ENCODE measurements at places on chromosomes 13 and 19.

- no peak for DNase-seq
Observed at GRCh38 chr13:80481588-80481987, 140.7 kb upstream of the SPRY2 start.

GRCh38 chr13:97015661-97016350 is 21.5 kb upstream of the OXGR1 start:
- DNase-seq = no peak

- no peak for DNase-seq
Observed at GRCh38 chr13:100158569-100158968, 69.7 kb downstream of the PCCA start.

- DNase-seq = no peak
Observed at GRCh38 chr19:9427941-9428340, 7.4 kb downstream of the ZNF266 start.

DNA sequence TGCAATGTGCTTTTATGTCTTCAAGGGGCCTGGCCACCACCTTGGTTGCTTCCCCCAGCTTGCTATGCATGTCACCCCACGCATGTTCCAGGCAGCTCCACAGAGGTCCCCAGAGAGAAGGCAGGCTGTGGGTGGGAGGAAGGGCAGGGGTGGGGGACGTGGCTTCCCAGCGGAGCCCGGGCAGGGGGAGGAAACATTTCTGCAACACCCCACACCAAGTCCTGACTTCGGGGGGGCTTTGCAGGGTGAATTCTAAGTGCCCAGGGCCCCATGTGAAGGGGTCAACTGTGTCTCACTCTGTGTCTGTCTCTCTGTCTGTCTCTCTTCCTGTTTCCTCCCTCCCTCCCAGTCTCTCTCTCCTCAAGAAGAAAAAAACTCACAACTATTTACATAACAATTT is 39.6 kb downstream of the LTBP4 start:
- no peak for DNase-seq

DNA sequence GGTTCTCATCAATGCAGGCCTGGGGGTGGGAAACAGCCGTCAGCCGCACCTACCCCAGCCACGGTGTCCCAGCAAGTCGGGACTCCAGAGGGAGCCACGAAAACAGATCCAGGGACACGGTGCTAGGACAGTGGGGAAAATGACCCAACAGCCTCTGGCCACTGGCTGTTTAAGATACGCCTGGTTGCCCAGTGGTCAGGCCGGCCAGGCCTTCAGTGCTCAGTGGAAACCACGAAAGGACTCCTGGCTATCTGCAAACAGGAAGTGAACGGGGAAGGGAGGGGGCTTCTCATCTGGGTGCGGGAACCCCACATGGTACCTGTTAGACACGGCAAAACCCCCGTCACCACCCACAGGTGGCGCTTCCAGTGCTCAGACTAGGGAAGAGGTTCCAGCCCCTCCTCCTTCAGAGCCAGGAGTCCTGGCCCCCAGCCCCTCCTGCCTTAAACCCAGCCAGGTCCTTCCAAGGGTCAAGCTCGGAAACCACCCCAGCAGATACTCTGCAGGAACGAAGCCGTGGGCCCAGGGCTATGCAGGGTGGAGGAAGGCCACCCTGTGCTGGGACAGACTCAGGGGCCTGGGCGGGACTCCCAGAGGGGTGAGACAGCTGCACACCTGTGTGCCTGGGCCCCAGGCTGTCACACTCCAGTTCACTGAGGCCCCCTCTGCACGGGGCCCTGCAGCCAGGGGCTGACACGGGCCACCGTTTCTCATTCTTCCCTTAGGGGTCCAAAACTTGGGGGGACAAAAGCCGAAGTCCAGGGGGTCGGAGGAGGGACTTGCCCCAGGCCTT is 4.5 kb downstream of the PPP1R12C start:
- DNase-seq = no peak

- DNase-seq = peak; percentile 60
Observed at GRCh38 chr13:113666951-113667701, at the start of gene GRK1. TSS of gene GRK1 (plus strand) at chr13:113667219. CDS start at chr13:113667387, 168 bp downstream.

GRCh38 chr13:92843549-92843948 is 383.1 kb upstream of the GPC6 start:
- DNase-seq = no peak

- DNase-seq = no peak
Observed at GRCh38 chr19:48498595-48499311, 12.9 kb downstream of the LMTK3 start.

- no peak for DNase-seq
Observed at GRCh38 chr13:52399046-52399445, 6.9 kb downstream of the THSD1 start.

DNA sequence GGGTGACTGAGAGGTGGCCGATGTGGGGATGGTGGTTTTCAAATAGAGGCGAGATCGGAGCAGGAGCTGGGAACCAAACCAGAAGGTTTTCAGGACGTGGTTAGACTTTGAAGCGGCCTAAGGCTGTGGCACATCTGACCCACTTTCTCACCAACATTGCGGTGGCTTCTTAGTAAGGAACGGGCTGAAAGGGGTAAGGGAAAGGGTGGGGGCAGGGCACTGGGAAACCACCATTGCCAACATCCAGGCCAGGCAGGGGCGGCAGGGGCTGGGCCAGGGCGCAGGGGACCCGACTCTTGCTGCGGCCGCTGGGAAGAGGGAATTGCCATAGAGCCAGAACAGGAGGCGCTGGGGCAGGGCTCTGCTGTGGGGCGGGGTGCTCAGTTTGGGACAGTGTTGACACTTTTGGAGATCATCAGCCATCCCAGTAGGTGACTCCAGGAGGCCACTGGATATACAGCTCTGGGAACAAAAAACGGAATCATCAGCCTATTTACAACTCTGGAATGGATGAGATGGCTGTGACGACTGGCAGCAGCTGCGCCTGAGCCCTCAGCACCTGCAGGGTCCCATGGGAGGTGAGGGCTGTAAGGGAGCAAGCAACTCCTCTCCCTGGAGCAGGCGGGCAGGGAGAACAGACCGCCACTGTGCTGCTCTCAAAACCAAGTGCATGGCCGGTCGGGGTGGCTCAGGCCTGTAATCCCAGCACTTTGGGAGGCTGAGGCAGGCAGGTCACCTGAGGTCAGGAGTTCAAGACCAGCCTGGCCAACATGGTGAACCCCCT is 52.2 kb downstream of the IRS2 start:
- no peak for DNase-seq

DNA sequence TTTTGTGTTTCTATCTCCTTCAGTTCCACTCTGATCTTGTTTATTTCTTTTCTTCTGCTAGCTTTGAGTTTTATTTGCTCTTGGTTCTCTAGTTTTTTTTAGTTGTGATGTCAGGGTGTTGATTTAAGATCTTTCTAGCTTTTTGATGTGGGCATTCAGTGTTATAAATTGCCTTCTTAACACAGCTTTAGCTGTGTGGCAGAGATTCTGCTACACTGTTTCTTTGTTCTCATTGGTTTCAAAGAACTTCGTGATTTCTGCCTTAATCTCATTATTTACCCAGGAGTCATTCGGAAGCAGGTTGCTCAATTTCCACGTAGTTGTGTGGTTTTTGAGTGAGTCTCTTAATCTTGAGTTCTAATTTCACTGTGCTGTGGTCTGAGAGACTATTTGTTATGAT is 251.7 kb upstream of the HTR2A start:
- no peak for DNase-seq

GRCh38 chr19:4640247-4641000 is 1.1 kb downstream of the TNFAIP8L1 start:
- no peak for DNase-seq

DNA sequence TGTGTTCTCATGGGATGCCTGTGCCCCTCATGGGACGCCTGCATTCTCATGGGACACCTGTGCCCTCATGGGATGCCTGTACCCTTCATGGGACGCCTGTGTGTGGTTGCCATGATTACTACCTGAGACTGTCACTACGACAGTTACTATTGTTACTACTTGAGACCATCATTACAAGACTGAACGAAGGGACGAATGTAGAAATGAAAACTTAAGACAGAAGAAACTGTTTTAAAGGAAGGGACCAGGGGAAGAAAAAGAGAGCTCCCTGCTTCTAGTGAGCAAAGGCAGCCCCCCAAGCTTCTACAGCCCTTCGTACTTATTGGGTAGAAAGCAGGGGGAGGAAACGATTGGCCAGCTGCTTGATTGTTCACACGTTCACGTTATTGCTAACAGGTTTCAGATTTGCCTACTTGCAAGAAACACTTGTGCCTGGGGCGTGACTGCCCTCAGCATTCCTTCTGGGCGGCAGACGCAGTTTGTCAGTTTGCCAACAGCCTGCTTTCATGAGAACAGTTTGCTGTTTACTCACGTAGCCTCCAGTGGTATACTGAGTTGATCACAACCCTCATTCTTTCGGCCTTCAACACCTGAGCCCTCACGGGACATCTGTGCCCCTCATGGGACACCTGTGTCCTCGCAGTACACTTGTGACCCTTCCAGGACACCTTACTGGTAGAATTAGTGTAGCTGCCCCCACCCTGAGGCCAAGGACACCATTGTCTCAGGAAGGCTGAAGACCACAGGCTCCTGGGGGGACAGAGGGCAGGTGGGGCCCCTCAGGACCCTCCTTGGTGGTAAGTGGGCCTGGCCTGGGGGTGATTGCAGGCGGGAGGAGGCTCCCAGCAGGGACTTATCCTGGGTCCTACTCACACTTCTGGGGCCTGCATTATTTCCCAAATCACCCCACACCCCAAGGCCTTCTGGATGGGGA is 2.5 kb upstream of the S1PR4 start:
- no peak for DNase-seq

DNA sequence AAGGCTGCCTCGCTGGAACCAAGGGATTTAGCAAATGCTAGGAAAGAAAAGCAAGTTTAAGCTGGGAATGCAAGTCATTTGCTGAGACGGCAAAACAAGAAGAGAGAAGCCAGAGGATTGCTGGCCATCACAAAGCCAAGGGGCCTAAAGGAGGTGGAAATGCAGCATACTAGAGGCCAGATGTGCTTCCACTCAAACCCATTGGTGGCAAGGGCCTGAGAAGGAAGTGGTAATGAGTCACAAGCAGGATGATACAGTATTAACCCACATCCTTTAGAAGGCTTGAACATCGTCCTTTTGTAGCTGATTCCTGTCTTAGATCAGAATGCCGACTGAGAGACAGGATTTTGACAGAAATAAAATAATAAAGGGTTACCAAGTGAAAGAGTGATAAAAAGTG is 68.2 kb downstream of the ITGBL1 start:
- no peak for DNase-seq

DNA sequence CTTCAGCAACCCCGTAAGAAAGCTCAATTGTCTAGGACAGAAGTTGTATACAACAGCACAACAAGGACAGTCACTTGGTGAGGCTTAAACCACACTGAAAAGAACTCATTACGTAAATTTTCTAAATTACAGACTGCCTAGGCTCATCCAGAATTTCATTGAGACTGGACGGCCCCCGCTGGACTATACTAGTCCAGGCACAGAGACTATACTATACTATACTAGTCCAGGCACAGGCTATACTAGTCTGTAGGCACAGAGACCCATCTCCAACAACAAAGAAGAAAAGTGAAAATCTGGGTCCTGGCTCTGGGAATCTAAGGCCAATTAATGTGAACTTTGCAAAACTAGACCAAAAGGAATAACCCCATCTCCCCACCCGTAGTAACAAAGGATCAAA is 700 bp downstream of the ZNF816 start:
- DNase-seq = no peak
